K562 (cell line): ENCODE measurements at places on chromosomes 13 and 19. TPM values are rescaled to one million over a fixed set of nuclear protein-coding genes. Genes with fewer than 3 reads are reported as not detected.

Gene OR10H1
- polyA plus RNA-seq = not detected in 2 replicates

Gene ZNF541
- polyA plus RNA-seq = 0.03 and 0.04 TPM in 2 replicates

Gene CYP4F11
- polyA plus RNA-seq = not detected in 2 replicates

Gene ANO8
- polyA plus RNA-seq = 7.1 and 7.7 TPM in 2 replicates

Gene PLPPR3
- polyA plus RNA-seq = 19.4 and 21.8 TPM in 2 replicates

Gene DCT
- 0.55 and 0.57 TPM in 2 replicates for polyA plus RNA-seq

GRCh38 chr19:49151267-49152118 is 3.7 kb downstream of the HRC start:
- DNase-seq = peak; percentile 93

DNA sequence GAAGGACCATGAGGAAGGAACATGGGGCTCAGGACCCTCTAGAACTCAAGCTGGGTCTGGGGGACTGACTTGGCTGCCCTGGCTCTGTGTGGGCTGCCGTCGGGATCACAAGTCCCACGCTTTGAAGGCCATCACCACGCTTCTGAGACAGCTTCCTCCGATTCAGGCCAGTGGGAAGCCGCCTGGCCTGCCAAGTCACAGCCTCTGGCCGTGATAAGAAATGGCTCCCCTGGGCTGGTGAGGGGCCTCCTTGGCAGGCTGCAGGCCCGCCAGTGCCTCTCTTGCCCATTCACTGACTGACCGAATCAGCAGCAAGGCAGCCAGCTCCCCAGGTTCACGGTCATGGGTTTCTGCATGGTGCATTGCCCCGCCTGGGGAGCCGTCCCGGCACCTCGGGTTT is 48.8 kb downstream of the COMP start:
- no peak for DNase-seq

- DNase-seq = peak; percentile 57
Observed at GRCh38 chr19:57103573-57104277, 16.1 kb upstream of the USP29 start.

DNA sequence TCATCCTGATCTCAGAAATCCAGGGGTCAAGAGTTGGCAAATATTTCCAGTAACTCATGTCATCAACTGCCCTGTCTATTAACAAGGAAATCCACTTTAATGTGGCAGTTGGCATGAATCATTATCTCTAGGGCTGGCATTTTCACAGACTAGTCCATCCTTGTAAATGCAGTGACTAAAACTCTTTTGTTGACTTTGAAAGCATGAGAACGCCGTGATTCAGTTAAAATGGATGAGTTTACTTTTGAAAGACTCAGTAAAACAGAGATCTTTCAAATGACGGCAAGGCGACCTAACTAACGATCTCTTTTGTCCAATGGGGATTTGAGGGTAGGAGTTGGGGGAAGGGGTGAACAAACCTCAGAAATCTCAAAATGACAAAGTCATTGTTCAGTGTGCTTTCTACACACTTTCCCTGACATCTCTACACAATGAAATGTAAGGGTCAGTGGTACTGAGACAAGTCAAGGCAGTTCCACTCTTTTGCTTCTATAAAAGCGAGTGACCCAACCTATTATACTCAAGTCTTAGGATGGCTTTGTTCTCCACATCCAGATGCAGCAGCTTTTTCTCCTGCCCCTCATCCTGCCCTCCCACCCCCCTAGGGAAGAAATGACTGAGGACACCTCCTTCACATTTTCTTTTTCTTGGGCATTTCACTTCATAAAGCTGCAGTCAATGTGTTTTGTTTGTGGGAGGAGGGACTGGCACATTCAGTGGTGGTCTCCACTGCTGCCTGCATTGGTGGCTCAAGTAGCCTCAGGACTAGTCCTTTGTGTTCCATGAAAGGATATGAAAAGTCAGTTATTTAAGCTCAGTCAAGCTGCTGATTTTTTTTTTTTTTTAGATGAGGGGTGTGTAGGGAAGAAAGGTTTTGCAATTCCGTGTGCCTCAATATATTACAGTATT is 200.5 kb downstream of the ABCC4 start:
- DNase-seq = no peak

DNA sequence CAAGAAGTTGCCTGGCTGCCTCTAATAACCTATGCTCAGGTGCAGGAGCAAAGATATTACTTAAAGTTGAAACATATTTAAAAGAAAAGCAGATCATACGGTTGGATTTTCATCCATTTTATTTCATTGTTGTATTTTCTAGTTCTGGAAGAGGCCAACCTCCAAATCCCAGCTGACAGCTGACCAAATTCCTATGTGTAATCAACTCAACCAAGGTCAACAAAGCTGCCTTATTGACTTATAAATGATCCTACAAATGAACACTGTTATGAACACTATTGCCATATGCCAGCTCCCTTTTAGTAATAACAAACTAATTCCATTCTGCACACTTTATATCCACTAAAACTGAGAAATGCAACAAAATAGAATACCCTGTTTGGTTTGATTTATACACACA is 1537.4 kb downstream of the SLITRK1 start:
- no peak for DNase-seq

GRCh38 chr13:84831666-84832657 is 949.7 kb upstream of the SLITRK1 start:
- DNase-seq = no peak

DNA sequence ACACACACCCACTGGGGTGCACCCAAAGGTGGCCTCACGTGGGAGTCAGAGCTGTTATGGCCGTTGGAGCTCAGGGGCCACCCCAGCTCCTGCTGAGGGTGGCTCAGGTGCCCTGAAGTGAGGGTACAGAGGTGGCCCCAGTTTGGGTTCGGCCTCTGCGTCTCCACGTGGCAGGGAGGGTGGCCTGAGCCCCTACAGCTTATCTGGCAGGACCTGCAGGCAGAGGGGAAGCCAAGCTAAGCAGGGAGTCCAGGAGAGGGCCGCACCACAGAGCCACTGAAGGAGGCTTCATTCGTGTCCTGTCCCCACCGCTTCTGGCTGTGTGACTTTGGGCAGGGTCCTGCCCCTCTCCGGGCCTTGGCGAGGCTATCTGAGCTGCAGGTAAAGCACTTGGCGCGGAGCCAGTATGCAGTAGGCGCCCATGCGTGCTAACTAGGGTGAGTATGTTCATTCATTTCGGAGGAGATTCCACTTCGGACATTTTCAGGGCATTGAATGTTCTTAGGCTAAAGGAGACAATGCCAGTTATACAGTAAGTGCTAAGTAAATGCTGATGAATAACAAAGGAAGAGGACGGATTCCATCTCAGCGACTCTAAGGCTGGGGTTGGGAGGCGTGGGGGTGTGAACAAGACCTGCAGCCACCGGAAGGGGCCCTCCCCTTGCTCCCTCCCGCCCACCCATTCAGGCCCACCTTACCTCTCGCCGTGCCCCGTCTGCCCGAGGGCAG is 4.9 kb downstream of the REX1BD start:
- DNase-seq = peak; percentile 57

GRCh38 chr13:106373304-106373988 is 162.0 kb downstream of the EFNB2 start:
- DNase-seq = no peak

DNA sequence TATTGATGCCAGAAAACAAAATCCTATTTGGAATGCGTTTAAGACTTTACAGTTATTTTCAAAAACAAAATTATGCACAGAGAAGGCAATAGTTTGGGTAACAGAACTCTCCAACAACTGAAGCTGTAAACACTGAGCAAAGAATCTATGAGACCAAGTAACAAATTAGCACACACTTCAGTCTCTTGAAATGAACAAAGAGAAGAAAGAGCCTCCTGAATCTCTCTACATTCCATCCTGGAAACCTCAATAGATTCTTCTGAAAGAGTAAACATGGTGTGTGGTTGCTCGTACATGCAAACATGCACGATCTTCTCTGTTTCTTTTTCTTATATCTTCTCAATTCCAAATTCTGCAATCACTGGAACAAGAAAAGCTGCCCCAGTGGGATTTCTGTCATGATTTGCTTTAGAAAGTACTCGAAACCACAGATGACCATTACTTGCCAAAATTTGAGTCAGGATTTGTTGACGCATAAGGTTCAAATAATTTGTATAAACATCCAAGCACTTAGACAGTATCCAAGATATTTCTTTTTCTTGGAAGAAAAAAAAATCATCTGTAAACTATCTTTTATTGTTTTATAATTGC is 137.9 kb upstream of the DACH1 start:
- no peak for DNase-seq

DNA sequence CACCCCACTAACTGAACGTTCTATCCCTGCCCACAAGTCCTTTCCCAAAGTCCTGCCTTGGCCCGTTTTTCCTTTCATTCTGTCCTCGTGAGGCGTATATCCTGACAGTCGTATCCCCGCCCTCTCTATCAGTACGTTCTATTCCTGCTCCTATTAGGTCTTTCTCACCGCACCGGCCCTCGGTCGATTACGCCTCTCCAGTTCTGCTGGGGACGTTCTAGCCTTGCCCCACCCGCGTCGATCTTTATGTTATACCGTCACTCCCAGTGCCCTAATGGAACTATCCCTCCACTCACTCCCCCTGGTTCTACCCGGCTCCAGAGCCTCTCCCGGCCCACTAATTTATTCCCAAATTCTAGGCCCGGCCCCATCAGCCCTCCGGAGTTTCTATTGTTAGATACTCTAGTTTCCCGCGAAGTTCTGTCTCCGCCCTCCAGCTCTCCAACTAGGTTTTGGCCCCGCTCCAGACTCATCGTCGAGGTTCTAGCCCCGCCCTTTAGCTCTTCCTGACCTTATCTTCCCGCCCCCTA is 2.0 kb downstream of the PLAUR start:
- DNase-seq = no peak

- no peak for DNase-seq
Observed at GRCh38 chr13:80708791-80709190, 367.9 kb upstream of the SPRY2 start.

- no peak for DNase-seq
Observed at GRCh38 chr13:79837741-79838450, 356.9 kb downstream of the NDFIP2 start.

GRCh38 chr13:40966298-40966697 is 52.8 kb downstream of the ELF1 start:
- no peak for DNase-seq

DNA sequence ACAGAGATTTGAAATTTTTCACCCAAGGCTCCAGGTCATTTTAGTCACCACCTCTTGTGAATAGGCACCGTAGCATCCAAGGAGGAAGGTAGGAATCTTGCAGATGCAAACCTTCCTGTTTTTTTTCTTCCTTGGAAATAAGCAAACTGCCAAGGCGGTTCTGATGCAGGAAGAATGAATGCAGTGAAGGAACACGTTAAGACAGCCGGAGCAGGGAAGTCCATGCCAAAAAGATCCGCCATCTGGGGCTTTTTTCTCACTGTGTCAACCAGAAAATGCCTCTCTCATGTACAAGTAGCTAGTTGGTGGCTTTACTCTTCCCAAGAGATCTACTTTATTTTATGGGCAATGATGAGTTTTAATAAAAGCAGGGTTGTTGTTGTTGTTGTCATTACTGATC is 142.4 kb downstream of the ZIC5 start:
- DNase-seq = no peak

- DNase-seq = no peak
Observed at GRCh38 chr13:23848646-23849141, 40.5 kb downstream of the MIPEP start.

DNA sequence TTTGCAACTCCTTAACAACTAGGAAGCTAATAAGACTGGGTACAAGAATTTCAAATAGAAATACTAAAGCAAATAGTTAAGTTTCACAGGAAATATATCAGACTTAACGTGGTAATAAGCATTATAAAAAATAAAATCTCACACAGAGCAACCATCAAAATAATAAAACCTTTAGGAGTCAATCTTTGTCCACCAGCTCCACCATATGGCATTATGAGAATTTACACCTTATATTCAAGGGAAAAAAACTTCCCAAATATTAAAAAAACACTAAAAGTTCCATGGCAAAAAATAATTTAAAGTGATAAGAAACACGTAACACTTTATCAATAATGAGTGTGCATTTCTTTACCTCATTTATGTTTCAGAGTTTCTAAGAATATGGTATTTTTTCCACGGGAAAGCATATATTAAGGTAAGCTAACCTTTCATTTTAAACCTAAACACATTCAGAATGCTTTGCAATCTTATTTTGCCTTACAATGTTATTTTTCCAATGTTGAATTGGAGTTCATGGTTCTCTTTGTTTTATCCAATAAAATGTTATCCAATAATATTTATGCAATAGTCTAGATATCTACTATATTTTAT is 423.2 kb upstream of the SGCG start:
- no peak for DNase-seq

DNA sequence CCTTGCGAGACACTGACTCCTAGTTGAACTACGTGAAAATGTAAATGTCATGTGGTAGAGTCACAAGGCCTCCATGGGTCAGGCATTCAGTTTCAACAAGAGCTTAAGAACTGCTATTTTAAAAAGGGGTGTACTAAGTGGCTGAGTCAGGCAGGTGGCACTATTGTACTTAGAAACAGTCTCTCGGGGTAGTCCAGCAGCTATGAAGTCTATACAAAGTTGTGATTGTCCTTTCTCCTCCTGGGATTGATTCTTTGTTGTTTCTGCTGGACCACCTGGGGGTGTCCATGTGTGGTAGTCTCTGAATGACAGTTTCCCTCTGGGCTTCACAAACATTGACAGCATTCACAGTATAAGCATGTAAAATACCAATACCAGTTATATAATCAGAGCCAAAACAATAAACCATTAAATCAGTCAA is 33.0 kb downstream of the UGGT2 start:
- DNase-seq = peak; percentile 12

DNA sequence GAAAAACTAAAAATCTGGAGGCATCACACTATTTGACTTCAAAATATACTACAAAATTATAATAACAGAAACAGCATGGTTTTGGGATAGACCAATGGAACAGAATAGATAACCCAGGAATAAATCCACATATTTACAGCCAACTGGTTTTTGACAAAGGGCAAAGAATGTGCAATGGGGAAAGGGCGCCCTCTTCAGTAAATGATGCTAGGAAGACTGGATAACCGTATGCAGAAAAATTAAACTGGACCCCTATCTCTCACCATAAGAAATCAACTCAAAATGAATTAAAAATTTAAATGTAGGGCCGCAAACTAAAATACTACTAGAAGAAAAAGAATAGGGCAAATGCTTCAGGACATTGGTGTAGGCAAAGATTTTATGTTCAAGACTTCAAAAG is 440.5 kb upstream of the SGCG start:
- no peak for DNase-seq

GRCh38 chr13:21034603-21035191 is 26.7 kb downstream of the LATS2 start:
- DNase-seq = no peak

- DNase-seq = no peak
Observed at GRCh38 chr13:77099415-77099814, 72.5 kb upstream of the FBXL3 start.

DNA sequence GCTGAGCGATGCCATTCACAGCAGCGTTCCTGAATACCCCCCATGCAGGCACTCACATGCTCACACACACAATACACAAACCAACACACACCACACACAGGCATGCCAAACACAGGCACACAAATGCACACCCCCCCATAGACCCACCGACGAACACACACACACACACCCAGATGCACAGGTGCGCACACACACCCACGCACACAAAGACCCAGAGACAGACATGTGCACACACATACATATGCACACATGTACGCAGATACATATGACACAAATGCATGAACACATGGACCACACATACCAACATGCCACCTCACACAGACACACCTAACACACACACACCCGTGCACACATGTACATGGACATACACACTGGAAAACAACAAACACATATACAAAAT is 7.0 kb upstream of the CSNK1G2 start:
- no peak for DNase-seq
